ENCODE measurements at places on chromosomes 12 and 14.

GRCh38 chr12:67067453-67068203 is 201.5 kb upstream of the CAND1 start:
- no peak for DNase-seq

DNA sequence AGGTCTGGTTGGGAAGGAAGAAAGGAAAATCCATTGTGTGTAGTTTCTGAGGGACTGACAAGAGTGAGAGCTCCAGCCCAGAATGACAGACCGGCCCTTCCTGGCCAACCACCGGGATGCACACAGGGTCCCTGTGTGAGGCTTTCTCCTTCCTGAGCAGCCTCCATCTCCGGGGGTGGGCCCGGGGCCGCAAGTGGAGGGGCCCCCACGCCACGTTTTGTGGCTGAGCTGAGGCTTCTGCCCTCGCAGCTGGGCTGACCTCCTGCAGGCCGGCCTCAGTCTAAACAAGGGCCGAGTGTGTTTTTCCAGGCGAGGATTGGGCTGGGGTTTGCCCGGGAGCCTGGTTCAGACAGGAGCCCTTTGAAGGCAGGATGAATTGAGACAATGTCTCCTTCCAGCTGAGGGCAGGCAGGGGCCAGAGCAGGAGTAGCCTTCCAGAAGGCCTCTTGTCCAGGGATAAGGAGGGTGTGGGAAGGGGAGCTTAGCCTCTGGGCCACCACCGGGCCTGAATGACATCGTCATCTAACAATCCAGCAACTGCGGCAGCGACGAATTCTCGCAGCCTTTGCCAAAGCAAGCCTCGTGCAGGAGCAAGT is 96.5 kb upstream of the NCOR2 start:
- DNase-seq = no peak

DNA sequence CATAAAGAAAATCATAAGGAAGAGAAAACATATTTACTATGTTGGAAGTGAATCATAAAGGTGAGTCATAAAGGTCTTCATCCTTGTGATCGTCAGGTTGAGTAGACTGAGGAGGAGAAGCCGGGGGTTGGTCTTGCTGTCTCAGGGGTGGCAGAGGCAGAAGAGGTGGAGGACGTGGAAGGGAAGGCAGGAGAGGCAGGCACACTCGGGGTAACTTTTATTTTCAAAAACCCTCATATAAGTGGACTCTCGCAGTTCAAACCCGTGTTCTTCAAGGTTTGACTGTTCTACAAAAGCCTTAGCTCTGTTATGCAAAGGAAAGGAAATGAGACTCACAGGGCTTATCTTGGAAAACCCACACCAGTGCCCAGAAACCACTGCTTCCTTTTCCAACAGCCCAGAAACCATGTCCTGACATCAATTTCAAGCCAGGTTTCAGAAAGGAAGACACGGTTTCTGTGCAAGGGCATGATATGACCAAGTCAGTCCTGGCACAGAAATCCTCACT is 14.0 kb downstream of the SMCO2 start:
- DNase-seq = no peak

DNA sequence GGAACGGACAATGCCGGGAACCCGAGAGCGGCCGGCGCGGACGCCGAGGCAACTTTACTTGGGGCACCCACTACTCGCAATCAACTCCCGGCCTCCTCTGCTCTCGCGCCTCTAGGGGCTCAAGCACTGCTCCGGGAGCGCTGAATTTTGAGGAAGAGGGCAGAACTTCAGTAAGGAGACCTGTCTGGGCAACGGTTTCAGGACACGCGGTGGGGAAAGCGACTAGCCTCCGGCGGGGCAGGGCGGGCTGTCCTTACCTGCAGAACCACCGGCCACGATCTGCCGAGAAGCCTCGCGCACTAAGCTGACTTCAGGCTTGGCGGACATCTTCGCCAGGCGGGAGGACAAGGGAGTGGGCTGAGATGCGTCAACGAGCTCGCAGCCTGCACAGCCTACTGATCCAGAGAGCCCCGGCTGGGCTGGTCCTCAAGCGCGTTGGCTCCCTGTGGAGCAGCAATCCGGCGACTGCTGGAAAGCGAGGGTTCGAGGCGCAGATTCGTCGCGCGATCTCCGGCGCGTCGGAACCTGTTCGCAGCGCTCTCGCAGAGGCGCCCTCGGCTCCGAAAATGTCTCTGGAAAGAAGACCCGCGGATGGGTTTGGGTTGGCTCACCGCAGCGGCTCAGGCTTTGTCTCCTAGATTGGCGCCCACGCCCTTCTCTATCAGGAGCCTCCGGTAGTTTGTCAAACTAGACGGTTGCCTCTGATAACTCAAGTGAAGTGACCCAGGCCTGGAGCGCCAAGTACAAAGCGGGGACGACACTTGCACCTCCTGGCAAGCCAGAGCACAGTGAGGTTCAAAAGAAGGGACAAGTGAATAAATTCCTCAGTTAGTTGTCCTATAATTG is at the start of gene SLC25A21:
TSS of gene SLC25A21 (minus strand) at position 583 of the 846 bp plus-strand sequence.
- peak; percentile 56 for DNase-seq

- DNase-seq = no peak
Observed at GRCh38 chr14:21913759-21914158, 240.1 kb upstream of the OR4E1 start.

GRCh38 chr12:125685915-125686314 is 620.7 kb downstream of the AACS start:
- DNase-seq = no peak

- DNase-seq = no peak
Observed at GRCh38 chr14:100708425-100709288, 18.0 kb upstream of the DLK1 start.

- DNase-seq = no peak
Observed at GRCh38 chr12:88994971-88995370, 357.3 kb downstream of the DUSP6 start.

DNA sequence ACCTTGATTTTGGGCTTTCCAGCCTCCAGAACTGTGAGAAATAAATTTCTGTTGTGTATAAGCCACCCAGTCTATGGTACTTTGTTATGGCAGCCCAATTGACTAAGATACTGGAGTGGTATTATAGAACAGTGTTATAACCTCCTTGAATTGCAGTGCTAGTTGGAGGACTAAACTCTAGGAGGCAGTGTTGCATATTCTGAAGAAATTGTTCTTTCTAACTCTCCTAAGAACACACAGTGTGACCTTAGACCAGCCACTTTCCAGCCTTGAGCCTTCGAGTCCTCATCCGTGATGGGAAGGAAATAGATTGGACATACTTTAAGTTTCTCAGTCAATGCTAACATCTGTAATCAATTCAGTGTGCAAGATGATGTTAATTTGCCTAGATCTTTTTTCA is 22.4 kb upstream of the LRRC10 start:
- no peak for DNase-seq

- no peak for DNase-seq
Observed at GRCh38 chr12:46304070-46304469, 35.2 kb upstream of the SLC38A1 start.

DNA sequence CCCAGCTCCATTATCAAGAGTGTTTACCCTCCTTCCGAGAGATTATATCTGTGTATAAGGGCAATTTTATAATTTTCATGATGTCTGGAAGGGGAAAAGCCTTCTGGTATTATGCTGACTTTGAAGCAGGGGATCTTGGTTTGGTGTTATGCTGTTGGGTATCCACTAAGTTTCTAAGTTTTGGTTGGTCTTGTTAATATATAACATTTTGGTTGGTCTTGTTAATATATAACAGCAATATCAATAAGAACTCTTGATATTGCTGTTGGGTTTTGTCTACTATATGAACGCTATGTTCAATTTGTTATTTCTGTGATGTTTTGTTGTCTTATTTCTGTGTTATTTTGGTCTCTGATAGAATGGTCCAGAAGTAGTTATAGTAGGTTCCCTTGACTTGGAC is 349.2 kb upstream of the LRFN5 start:
- no peak for DNase-seq

GRCh38 chr14:68199554-68200151 is 380.1 kb downstream of the RAD51B start:
- no peak for DNase-seq

- DNase-seq = no peak
Observed at GRCh38 chr14:84065811-84066210, 1464.1 kb upstream of the FLRT2 start.

GRCh38 chr14:102264775-102265174 is 40.2 kb downstream of the MOK start:
- no peak for DNase-seq

GRCh38 chr12:82826505-82826904 is 139.8 kb downstream of the TMTC2 start:
- DNase-seq = no peak

DNA sequence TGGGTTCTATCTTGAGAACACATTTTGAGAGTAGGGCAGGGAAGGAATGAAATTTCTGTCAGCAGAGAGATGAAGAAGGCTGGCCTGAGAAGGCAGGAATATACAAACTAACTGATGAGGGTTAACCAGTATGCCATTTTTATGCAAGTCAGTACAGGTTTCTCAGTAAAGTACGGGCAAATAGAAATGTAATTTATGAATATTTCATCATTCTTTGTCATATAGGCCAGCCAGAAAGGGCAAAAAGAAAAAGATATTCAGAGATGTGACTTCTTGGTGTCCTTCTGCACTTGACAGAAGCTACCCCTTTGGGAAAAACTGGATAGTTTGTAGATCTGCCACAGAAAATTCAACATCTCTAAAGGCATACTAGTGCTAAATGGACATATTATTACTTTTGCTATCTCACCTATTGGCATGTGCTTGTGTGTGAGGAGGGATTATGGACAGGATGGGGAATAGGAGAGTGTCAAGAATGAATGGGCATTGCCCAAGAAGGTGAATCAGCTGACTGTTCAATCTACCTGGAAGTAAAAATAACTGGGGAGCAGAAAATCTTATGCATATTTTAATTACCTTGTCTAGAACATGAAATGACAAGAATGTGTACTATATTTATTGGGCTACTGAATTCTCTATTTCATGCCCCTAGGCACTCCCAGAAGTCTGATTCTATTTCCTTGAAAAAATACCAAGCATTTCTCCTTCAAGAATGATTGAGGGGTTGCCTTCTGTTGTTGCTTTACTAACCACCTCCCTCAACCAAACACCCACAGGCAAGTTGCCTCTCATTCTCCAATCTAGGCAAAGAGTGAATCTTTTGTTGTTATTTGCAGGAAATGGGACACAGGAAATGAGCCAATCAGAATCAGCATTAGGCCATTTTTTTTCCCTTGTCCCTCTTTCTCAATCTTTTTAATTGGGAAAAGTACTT is 175.1 kb upstream of the SLC38A2 start:
- DNase-seq = no peak

GRCh38 chr14:63398952-63399351 is 80.2 kb upstream of the GPHB5 start:
- no peak for DNase-seq

DNA sequence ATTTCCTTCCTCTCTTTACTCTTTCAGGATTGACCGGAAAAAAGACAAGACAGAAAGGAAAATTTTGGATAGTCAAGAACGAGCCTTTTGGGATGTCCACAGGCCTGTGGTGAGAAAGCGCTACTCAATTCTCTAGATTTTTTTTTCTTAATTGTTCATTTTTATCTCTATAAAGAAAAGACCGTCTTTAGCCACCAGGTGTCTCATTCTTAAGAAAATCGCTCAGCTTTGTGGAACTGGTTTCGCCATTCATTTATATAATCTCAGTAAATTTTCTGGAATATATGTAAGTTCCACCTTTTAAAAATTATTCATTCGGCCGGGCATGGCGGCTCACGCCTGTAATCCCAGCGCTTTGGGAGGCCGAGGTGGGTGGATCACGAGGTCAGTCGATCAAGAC is 421.1 kb downstream of the DPF3 start:
- DNase-seq = no peak

DNA sequence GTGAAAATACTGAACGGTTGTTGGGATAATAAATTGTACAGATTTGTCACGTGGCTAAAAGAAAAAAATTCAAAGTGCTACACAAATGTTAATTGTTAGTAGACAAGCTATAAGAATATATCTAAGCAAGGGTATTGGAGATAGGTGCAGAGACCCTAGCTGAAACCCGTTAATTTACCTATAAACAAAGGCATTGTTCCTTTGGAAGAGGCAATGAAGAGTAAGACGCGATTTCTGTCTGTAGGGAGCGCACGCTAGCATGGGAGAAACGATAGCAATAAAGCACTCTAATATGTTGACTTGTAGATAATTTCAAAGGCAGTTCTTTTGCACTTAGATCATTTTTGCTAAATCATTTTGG is 565 bp downstream of the CCDC77 start:
- no peak for DNase-seq

DNA sequence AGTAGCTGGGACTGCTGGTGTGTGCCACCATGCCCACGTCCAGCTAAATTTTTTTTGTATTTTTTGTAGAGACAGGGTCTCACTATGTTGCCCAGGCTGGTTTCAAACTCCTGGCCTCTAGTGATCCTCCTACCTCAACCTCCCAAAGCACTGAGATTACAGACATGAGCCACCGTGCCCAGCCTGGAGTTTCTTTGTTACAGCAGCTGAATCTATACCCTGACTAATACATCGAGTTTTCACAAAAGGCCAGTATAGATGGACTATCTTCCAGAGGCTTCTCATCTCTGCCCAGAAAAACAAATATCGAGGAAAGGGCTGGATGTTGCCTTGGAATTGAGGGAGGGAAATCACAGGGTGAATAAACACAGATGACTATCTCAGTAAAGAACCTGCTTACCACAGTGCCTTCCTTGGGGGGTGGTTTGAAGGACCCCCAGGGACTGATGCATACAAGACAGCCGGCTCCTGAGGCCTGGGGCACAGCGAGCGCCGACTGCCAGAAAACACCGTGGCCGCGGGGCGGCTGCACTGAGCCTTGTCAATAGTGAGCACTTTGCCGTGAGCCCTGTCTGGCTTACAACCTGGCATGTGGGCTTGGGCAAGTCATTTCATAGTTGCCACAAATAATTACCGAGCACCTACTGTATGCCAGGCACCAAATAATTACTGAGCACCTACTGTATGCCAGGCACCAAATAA is 111.9 kb downstream of the SCARB1 start:
- DNase-seq = no peak

DNA sequence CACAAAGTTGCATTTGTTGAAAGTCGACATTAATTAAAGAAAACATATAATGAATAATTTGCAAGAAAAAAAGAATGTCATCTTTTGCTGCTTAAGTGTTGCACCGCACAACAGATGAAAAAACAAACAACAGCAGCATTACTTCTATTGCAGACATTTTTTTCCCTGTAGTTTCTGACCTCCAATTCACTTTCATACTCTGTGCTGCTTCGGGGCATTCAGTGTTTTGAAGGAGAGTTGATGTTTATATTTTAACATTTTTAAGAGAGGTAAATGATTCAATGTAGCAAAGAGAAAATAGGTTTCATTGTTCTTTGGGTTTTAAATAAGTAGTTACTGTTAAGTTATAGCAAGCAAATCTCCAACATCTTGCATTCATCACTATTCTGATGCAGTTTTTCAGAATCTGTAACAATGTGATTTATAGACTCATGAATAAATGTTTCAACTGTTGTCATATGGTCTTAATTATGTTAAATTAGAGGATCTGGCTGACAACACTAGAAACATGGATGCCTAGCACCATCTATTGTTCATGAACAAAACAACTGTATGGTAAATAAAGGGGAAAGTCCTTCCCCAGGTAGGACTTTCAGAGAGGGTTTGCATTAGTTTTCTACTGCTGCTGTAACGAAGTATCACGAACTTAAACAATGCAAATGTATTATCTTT is 168.1 kb downstream of the BCAT1 start:
- DNase-seq = peak; percentile 7

Measured in NCI-H1417 treated with DMSO at 0.1 percent for 48 hours (cell line).